Left lobe of liver (tissue), 2 donors: ENCODE measurements at places on chromosomes 12 and 14. TPM values are rescaled to one million over a fixed set of nuclear protein-coding genes. Genes with fewer than 3 reads are reported as not detected.

- no peak for DNase-seq
Observed at GRCh38 chr14:65864984-65865383, 452.5 kb downstream of the FUT8 start.

DNA sequence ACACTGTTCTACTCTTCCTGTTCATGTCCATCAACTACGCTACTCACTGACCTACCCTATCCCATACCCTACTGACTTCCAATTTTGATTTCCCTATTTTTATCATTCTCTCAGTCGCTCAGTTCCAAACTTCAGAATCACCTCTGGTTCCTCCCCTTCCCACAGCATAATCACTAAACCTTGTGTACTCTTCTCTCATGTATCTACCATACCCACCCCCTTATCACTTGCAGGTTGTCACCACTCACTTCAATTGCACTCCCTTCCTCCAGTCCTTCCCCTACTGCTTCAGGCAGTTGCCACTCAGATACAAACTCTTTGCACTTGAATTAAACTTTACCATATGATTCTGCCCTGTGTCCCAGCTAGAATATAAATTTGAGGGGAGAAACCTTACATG lies 6.3 kb downstream of the RACGAP1 start:
- DNase-seq: no peak

DNA sequence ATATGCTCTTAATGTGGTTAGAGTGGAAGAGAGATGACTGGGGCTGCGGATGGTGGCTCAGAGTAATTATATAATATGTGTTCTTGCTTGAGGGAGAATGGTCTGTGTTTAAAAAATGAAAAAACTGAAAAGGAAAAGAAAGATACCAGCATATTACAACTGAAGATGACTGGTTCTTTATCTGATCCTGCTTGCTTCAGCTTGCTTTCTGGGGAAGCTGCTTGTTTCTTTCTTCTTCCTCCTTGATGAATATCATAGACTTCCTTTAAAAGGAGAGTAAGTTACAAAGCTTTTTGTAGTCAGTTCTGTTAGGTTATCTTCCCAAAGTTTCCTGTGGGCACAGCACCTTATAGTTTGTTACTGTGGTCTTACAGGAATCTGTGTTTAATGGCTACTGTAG lies 210.9 kb downstream of the ERC1 start:
- DNase-seq: no peak

DNA sequence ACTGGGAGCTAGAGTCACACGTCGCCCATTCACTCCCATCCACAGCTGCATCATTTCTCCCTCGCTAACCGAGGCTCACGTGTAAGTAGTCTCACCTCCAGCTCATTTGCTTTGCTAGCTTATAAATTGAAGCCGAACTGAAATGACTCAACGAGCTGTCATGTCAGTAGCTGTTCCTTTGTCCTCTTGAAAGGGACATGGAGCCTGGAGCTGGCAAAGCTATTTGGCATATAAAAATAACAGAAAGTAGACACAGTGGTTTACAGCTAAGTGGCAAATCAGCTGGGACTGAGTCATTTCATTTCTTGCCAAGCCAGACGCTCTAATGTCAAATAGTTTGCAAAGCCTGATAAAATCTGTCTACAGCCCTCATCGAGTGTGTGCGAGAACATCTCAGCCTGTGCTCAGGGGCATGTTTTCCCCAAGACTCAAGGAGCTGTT lies 114.4 kb upstream of the TMEM233 start:
- DNase-seq: no peak

DNA sequence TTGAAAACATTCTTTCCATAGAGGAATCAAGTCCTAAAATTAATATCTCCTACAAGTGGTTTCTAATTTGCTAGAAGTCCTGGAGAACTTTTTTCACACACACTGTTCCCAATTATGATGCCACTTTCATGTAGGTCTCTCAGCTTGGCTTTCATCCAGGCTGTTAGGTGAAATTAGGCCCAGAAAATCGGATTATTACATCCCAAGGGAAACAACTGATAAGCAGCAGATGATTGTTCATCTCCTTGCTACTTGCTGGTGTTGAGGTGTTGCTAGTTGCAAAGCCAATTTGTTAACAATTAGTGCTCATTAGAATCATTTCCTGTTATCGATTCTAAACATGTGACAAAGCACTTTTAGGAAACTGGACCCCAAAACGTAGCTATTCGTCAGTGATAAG lies 248.0 kb downstream of the PDZRN4 start:
- no peak for DNase-seq

DNA sequence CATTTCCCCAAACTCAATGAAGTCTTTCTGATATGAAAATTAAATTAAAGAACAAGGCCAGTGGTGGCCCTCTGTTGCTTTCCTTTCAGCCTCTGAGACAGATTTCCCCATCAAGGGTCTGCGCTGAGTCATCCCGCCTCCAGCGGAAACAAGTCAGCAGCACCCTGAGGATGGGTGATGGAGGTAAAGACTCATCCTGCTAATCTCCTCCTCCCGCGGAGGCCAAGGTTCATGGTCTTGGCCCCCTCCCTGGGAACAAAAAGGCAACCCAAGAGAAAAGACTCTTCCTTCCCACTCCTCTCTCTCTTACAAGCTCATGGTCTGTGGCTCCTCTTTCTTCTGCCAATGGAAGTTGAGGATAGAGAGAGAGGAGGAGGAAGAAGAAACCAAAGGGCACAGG lies 9.0 kb upstream of the NUMB start:
- no peak for DNase-seq

GRCh38 chr14:105331575-105332349 lies 17.2 kb downstream of the PACS2 start:
- DNase-seq: no peak

DNA sequence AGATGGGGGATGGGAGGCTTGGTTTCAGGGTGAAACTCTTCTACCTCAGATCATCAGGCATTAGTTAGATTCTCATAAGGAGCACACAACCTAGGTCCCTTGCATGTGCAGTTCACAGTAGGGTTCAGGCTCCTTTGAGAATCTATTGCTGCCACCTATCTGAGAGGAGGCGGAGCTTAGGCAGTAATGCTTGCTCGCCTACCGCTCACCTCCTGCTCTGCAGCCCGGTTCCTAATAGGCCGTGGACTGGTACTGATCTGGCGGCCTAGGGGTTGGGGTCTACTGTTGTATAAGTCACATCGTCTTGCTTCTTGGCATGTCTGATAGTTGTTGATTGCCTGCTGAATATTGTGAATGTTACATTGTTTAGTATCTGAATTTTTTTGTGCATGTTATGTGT lies 12.2 kb downstream of the SCYL2 start:
- no peak for DNase-seq

GRCh38 chr12:119940897-119941296 lies 48.1 kb upstream of the BICDL1 start:
- no peak for DNase-seq

GRCh38 chr12:110165540-110166159 lies 41.5 kb downstream of the IFT81 start:
- no peak for DNase-seq

DNA sequence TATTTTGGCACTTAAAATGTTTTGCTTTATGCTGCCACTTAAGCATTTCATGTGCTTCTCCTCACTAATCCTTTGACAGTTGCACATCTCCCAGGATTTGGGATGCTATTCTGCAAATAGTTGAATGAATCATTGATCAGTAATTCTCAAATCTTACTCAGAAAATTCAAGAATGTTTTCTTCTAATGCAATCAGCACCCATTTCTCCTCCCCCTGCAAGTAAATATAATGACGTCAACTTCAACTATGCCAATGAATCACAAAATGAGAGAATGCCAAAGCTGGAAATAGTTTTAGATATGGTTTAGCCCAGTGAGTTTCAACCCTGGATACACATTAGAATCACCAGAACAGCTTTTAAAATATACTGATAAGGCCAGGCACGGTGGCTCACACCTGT lies 2.1 kb upstream of the BLOC1S1 start:
- no peak for DNase-seq

DNA sequence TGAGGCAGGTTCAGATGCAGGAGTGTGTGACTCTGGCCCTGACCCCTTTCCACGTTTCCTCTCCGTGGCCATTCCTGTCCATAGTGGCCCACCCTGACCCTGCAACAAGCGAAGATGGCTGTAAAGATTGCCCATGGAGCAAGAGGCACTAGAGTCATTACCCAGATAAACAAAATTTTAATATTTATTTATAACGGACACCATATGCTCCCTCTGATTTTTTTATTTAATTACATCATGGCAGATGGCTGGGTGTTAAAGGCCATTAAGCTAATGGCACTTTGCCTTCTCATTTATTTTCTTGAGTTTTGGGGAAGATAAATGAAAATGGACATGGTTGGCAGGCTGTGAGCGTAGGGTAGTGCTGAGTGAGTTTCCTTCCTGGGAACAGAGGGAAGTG lies 58.7 kb downstream of the WSCD2 start:
- no peak for DNase-seq

DNA sequence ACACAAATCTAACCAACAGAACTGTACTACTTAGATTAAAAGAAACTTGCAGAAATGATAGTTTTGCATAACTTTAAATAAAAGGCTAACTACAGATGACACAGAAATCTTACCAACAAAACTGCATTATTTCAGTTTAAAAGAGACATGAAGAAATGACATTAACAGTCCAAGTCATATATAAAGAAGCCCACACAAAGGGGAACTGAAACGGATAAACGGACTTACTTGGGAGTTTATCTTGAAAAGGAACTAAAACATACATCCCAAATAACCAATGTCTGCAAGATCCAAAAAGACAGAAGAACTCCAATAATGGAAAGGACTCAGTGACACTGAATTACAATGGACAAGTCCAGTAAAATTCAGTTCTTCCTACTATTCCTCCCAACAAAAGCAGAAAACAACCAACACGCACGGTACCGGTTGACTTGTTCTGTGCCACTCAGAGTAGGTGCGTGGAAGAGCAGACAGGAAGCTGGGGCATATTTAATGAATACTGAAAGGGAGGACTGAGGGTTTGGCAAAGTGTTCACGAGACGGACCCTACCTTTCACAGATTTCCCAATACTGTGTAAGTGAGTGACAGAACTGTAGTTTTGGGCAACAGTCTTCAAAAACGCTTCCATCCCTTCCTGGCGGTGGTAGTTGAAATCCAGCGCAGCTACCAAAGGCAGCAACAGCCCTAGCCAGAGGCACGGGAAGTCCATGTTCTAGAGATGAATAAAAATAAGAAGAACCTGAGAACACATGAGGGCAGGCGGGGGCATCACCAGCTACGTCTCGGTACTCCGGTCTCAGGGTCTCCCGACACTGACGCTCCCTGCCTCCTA lies 627 bp downstream of the CPM start:
- DNase-seq: peak; percentile 56

DNA sequence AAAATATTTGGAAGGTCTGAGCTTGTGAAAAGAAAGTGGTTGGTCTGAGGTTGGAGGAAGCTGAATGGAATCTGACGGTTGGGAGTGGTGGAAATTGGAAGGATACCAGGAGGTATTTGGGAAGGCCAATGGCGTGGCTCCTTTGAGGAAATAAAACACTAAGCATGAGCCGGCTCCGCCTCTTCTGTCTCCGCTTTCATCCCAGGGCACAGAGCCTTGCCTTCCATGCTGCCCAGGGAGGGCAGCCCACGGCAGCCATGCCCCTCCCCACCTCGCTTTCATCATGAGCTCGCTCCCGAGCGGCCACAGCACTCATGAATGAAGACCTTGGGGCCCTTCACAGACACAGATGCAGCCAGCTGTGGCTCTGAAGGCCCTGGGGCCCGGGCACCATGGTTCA lies 36.2 kb downstream of the HSP90AA1 start:
- no peak for DNase-seq

- no peak for DNase-seq
Observed at GRCh38 chr12:106380954-106381353, 23.4 kb downstream of the POLR3B start.

DNA sequence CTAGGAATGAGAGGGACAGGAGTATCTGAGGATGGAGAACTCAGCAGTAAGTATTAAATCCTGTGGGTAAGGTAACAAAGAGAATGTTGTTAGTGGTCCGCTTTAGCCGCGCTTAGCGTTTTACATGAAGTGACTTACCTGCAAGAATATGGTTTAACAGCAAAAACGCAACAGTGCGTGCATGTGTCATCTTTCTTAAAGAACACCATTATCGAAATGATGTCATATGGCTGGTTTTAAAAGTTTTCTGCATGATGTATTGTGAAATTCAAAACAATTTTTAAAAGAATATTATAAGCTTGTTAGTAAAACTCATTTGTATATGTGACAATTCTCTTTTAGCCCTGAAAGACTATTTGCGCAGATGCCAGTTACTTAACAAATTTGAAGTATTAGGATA lies 1.7 kb downstream of the LEMD3 start:
- DNase-seq: no peak

DNA sequence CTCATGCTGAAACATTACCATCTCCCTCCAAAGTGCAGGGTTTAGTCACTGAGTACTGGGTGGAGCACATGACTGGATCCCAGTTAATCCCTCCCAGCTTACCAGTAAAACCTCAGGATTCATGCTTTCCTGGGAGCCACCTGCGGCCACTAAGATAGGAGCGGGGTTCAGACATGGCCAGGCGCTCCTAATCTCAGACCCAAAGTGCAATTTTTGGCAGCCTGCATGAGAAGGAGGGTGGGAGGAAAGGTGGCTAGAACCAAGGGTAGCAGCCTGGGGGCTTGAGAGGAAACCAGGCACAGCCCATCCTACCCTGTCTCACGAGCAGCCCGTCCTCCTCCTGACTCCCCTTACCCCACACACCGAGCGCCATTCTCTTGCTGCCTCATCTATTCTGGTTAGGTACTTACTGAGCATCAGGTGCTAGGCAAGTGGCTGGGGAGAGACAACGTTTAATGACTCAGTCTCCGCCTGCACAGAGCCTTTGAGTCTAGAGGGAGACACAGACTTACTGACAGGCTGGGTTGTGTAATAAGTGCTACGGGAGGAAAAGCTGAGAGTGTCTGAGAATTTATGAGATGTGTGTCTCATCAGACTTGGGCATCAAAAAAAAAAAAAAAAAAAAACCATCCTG lies 9.9 kb downstream of the GPRC5A start:
- no peak for DNase-seq

GRCh38 chr12:113088037-113088436 lies 31.5 kb downstream of the DTX1 start:
- DNase-seq: no peak

SMCO2 gene
- not detected for total RNA-seq

FAR2 gene
- total RNA-seq: 1.1 TPM

VSIG10 gene
- 20.7 TPM for total RNA-seq

MYL2 gene
- total RNA-seq: not detected

ALG10 gene
- 4.2 TPM for total RNA-seq

KIF26A gene
- total RNA-seq: 1.3 TPM

MED13L gene
- 41.9 TPM for total RNA-seq

DEGS2 gene
- 0.93 TPM for total RNA-seq

CLSTN3 gene
- 48.4 TPM for total RNA-seq
